ENCODE measurements at places on chromosomes 5 and 9.

- DNase-seq: no peak
These were observed 86.8 kb upstream of the HSPA9 start for GRCh38 chr5:138661991-138662434.

DNA sequence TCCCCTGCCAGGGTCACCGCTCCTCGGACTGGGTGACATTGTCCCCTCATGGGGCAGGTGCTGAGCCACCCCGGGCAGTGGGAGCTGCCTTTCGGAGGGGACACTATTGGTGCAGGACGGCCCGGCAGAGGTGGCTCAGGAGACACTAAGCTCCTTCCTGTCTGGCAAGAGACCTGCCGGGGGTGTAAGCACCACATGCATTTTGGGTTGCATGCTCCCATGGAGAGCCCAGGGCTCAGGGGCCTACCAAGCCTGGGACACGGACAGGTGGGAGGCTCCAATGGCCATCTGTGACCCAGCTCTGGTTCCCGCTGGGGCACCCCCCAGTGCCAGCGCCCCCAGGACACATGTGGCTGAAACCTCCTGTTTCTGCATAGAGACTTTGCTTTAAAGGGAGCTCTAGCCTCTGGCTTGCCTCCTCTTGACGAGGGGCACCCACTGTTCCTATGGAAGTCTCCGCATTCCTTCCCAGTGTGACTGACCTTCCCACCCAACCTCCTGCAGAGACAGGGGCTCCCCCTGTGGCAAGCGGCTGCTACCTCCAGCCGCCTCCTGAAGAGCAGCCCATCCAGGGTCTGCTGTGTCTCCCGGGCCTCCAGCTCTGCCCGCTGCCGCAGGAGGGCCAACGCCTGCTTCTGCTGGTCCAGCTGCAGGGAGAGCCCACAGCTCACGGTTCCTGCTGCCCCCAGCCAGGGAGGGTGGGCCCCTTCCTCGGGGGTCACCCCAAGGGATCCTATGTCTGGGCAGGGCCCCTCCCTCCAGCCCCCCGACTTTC, 28.1 kb downstream of the CCDC187 start:
- DNase-seq: no peak

DNA sequence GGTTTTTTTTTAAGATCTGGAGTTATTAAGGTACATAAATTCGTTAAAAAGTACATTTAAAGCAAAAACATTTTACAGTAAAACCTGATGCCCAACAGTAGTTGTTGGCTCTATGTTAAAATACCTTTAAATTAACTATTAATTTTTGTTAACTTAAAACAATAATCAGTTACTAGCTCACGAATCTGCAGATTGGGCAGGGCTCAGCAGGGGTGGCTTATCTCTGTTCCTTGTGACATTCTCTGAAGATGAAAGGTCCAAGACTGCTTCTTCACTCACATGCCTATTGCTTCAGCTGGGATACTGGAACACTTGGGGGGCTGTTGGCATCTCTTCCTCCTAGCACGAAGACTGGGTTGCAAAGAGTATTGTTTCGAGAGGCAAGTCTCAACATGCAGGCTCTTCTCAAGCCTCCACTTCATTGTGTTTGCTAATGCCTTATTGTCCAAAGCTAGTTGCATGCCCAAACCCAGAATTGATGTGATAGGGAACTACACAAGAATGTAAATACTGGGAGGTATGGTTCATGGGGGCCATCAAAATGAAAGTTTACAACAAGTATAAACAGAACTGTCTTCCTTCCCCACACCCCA, 46.6 kb downstream of the MAP3K1 start:
- DNase-seq: no peak

DNA sequence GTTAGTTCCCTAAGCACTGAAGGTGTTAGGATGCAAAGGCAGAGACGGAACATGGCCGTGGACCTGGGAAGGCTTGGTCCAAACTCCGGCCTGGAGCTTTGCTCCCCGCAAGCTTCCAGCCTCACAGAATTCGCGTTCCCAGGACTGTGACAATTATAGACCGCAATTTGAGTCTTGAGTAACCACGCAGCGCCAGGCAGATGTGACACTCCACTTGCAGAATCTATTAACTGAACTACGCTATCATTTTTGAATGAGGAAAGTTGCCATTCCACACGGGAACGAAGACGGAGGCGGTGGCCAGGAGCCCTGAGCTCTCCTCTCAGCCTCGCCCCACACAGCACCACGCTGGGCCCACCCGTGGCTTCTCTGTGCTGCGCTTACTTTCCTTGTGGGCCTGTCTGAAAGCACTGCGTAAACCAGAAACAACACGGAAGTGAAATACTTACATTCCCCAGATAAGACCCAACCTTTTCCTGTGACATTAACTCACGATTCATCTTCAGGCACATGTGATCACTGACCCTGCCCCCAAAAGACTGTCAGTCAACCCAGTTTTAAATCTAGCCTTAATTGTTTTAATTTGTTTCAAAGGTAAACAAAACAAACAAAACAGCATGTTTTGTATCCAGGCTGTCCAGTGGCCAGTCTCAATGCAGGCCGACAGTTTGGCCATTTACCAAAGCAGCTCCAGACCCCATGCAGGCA, 16.1 kb upstream of the COL5A1 start:
- DNase-seq: no peak

DNA sequence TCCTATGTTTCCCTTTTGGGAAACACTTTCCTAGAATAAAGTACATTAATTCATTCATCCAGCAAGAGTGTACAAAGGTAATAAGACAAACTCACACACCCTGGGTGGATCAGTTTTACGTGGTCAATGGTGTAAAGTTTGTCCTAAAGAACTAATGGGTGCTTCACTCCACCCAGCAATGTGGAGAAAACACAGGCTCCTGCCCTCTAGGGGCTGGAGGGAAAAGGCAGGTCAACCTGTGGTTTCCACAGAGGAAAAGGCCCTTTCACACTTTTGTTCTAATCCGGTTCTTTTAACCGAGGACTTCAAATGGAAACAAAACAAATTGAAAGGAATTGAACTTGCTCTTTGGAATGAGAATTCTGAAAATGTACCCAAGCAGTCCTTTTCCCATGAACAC, 80.9 kb upstream of the SPOCK1 start:
- DNase-seq: no peak

DNA sequence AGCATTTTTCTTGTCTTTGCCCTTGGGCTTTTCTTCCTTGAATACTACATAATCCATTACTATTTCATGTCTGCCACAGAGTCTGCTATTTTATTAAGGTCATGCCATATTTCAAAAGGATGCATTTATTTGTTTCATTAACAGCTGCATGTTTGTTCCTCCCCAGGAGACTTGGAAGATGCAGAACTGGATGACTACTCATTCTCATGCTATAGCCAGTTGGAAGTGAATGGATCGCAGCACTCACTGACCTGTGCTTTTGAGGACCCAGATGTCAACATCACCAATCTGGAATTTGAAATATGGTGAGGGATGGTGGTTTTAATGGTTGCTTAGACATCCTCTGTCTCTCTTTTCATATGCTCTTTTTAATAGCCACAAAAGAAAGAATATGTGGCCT, 4.0 kb downstream of the IL7R start:
- DNase-seq: no peak

DNA sequence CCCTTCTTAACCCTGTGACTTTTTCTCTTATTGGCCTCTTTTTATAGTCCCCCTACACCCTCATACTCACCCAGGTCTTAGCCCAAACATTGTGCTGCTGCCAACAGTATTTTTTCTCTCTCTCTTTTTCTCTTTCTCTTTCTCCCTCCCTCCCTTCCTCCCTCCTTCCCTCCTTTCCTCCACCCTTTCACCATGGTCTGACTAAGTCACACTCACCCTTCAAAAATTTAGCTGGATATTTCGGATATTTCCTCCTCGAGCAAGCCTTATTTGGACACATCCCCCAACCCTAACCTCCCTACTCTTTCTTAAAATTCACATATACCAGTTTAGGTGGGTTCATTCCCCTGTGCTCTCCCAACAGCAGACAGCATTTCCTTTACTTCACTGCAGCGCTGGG, 64.7 kb downstream of the FGF1 start:
- no peak for DNase-seq

DNA sequence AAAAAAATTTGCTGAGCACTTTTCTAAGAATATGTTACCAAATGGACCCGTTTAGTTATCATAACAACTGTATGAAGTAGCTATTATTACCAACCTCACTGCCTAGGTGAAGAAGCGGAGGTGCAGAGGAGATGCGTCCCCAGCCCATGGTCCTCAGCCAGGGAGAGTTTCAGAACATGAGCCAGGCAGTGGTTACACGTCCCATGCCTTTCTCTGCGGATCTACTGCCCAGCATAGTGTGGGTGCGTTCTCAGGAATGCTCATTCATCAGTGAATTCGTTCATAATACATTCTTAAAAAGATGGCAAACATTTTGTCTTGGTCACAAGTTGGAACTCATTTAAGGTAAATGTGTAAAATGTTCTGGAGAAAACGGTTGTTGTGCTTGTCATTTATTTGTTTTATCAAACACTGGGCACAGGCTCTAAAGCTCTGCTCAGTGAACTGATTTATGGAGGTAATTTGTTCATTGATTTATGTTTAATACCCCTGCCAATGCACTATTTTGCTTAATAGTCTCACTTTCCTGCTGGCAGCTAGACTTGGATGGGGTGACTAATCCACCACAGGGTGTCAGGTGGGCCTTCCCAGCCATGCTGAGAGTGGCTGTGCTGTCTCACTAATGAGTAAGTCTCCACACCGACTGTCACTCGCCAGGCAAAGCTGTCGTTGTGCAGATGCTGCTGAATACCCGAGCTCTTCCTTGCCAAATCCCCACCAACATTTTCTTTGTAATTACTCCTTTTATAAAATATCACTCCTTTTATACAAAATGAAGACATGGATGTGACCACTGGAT, 248.8 kb downstream of the TENT4A start:
- DNase-seq: no peak

DNA sequence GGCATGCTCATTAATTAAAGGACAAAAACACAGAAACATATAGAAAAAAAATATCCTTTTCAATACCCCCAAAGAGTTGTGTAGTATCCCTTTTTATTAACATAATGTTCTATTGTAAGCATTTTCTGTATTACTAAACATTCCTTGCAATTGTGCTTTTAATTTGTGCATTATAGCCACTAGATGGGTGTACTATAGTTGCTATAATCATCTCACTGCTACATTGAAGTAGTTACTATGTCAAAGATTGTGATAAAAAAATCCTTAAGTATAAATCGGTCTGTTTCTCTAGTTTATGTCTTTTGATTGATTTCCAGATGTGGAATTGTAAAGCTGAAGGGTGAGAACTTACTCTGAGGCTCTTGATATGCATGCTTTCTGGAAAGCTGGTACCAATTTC, 21.4 kb downstream of the FREM1 start:
- no peak for DNase-seq

DNA sequence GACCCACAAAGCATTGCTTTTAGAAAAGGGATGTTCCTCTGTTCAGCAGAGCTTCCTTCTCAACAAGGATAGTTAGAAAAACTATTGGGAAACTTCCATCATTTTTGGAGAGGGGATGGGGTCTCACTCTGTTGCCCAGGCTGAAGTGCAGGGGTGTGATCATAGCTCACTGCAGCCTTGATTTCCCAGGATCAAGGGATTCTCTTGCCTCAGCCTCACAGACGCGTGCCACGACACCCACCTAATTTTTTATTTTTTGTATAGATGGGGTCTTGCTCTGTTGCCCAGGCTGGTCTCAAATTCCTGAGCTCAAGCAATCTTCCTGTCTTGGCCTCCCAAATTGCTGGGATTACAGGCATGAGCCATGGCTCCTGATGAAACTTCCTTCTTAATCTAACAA, 34.8 kb downstream of the PHAX start:
- DNase-seq: no peak

GRCh38 chr5:177496727-177497291, 595 bp downstream of the PDLIM7 start:
- DNase-seq: no peak

- no peak for DNase-seq
These were observed 191.3 kb upstream of the PRDM9 start for GRCh38 chr5:23316060-23316591.

DNA sequence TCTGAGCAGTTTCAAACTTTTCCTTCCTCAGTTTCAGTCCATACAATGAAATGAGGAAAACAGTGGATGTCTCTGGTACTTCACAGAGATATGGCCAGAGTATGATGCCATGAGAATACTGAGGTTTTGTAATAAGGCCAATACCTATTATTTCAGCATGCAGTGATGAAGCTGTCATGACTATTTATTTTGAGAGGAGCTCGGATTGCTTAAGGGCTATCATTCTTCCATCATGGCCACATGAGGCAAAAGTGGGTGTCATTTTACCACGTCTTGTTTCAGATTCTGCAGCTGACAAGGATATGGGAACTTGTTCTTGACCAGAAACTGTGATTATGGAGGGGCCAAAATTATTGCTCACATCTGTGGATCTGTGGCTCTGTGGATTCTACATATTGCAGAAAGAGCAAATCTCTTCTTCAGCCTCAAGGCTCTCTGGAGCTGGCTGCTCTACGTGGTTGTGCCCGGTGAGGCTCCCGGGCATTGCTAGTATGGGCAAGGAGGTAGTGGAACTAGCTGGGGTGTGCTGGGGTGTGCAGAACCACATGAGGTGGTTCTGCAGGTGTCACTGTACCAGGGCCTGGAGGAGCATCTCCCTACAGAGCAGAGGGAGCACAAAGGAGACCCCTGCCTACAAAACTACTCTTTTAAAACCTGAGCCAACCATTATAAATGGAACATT, 180.3 kb downstream of the SEMA6A start:
- no peak for DNase-seq
